SJSA1 (cell line): ENCODE measurements at places on chromosomes 11 and 22. TPM values are rescaled to one million over a fixed set of nuclear protein-coding genes. Genes with fewer than 3 reads are reported as not detected.

GRCh38 chr11:28736256-28736655 lies 628.1 kb downstream of the METTL15 start:
- H3K4me3 ChIP-seq, result no peak overlapping the region
- peaks cover 19% of the 10 kb centered on the region for H3K4me1 ChIP-seq
- no peaks in the 10 kb centered on the region for H3K36me3 ChIP-seq
- no peaks in the 10 kb centered on the region for H3K27me3 ChIP-seq

DNA sequence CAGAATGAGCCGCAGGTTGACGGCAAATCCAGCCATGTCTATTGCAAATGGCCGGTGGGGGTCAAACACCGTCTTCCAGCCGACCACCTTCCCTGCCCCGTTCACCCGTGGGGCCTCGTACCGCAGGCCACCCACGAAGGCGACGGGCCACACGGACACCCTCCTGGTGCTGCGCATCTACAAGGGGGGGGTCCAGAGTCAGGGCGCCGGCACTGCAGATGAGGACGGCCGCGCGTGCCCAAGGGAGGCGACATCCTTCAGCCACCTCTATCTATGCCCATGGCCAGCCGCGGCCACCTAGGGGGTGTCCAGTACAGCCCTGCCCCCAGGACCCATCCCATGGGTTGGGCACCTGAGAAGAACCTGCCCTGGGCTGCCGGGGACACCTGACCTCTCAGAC lies 29.2 kb downstream of the B3GAT1 start:
- H3K36me3 ChIP-seq, result no peaks in the 10 kb centered on the region
- DNase-seq, result no peak
- no peaks in the 10 kb centered on the region for H3K4me1 ChIP-seq
- no peaks in the 10 kb centered on the region for H3K27me3 ChIP-seq
- H3K4me3 ChIP-seq, result no peak overlapping the region

GRCh38 chr22:41482319-41482935 lies 13.5 kb downstream of the ACO2 start:
- peaks cover 5% of the 10 kb centered on the region for H3K36me3 ChIP-seq
- H3K4me3 ChIP-seq, result no peak overlapping the region
- no peaks in the 10 kb centered on the region for H3K27me3 ChIP-seq
- DNase-seq, result no peak
- H3K4me1 ChIP-seq, result peaks cover 32% of the 10 kb centered on the region

DNA sequence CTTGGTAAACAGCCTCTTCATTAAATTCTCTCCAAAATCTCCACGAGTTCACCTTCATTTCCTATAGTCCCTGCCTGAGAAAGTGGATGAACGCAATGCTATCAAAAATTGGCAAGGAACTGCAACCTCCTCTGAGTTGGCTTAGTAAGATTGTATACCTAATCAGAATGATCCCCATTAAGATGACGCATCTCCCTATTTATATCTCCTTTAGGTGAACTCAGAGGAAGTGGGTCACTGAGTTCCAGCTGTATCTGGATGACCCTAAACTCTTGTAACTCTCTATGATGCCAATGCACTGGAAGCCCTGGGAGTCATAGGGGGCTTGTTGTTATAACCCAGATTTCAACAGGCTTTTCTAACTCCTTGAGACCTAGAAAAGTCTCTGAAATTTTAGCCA lies 48.2 kb downstream of the OR10A6 start:
- H3K36me3 ChIP-seq, result no peaks in the 10 kb centered on the region
- no peak overlapping the region for H3K4me3 ChIP-seq
- DNase-seq, result no peak
- no peaks in the 10 kb centered on the region for H3K4me1 ChIP-seq
- H3K27ac ChIP-seq, result no peak overlapping the region
- no peaks in the 10 kb centered on the region for H3K27me3 ChIP-seq

DNA sequence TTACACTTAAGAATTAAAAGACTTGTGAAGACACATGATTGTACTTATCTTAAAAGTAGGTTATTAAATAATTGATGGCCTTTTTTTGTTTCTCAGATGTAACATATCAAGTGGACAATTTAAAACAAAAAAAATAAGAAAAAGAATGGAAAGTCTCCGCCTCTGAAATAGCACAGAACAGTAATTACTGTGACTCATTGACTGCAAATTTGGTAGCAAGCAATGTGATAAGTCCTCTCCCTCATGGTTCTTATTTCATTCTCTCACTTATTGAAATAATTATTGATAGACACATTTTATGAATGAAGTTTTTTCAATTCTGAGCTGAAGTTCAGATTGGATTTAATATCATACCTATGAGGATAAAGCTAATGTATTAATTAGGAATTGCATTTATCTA lies 717.9 kb upstream of the LUZP2 start:
- H3K4me3 ChIP-seq, result no peak overlapping the region
- no peaks in the 10 kb centered on the region for H3K27me3 ChIP-seq
- no peak overlapping the region for H3K27ac ChIP-seq

DNA sequence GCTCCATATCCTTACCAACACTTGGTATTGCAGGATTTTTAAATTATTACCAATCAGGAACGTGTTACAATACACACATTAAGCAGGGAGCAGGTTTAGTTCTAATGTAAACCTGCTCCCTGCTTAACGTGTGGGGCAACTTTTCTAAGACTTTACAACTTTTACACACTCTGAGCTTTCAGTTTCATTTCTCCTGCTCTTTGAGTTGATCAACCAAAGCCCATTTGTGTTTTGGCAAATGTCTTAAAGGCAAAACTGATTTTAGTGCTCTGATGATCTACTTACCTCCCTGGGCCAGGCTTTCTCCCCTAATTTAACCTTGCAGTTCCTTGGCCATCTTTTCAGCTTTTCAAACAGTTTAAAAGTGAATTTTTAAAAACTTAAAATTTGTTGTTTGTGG lies 70.9 kb downstream of the ZBTB44 start:
- H3K4me3 ChIP-seq, result no peak overlapping the region
- no peaks in the 10 kb centered on the region for H3K27me3 ChIP-seq
- DNase-seq, result no peak

GRCh38 chr11:8080069-8080670 lies 841 bp upstream of the TUB start:
- no peak overlapping the region for H3K27ac ChIP-seq
- H3K27me3 ChIP-seq, result no peaks in the 10 kb centered on the region
- H3K36me3 ChIP-seq, result no peaks in the 10 kb centered on the region
- H3K4me3 ChIP-seq, result no peak overlapping the region

GRCh38 chr11:93952082-93952780 lies 68.9 kb upstream of the HEPHL1 start:
- DNase-seq, result no peak
- H3K36me3 ChIP-seq, result no peaks in the 10 kb centered on the region
- no peak overlapping the region for H3K27ac ChIP-seq
- no peak overlapping the region for H3K4me3 ChIP-seq

DNA sequence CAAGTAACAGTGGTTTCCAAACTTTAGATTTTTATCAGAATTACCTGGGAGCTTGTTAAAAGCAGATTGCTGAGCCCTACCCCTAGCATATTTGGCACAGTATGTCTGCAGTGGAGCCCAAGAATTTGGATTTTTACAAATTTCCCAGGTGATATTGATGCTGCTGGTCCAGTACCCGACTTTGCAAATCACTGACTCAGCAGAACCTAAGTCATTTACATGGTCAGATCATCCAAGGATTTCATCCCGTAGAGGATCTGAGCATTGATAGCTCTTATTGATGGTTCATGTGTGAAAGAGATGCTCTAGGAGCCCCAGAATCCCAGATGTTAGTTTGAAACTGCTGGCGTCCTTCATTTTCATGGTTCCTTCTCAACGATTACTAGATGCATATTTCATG lies 6.0 kb downstream of the C11orf97 start:
- no peak for DNase-seq
- H3K4me3 ChIP-seq, result no peak overlapping the region
- H3K27ac ChIP-seq, result no peak overlapping the region
- H3K4me1 ChIP-seq, result no peaks in the 10 kb centered on the region
- no peaks in the 10 kb centered on the region for H3K36me3 ChIP-seq
- H3K27me3 ChIP-seq, result no peaks in the 10 kb centered on the region

- no peaks in the 10 kb centered on the region for H3K4me1 ChIP-seq
- no peak overlapping the region for H3K27ac ChIP-seq
- no peak for DNase-seq
- H3K4me3 ChIP-seq, result no peak overlapping the region
- no peaks in the 10 kb centered on the region for H3K36me3 ChIP-seq
Measured at GRCh38 chr11:2498750-2499149, 53.9 kb downstream of the KCNQ1 start.

DNA sequence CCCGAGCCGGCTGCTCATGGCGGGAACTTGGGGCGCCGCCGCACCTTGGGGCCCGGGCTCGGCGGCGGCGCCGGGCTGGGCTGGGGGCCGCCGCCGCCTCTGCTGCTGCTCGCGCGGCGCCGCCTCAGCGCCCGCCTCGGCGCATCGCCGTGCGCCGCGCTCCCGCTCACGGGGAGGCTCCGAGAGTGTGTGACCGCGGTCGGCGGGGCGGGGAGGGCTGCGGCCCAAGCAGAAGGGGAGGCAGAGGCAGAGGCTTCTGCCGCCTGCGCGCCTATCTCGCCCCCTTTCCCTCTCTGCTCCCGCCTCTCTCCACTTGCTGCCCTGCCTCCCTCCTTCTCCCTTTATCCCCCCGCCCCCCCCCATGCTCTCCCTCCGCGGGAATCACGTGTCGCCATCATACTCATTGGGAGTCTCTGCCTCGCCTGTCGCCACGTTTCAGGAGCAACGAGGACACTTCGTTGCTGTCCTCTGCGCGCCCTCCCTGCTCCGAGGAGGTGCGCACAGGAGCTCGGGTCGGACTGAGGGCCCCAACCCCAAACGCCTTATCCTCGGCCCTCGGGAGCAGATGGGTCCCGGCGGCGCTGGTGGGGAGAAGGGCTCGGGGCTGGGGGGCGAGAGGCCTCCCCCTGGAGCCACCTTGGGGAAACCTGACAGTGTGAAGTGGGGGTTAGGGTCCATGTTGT lies at the start of gene GUCY1A2:
GUCY1A2 (minus strand) TSS at position 258 of the 683 bp plus-strand sequence. CDS start 421 bp downstream, outside the sequence.
- H3K27me3 ChIP-seq, result no peaks in the 10 kb centered on the region
- H3K27ac ChIP-seq, result no peak within 1 kb of the TSS
- peak; percentile 23 for DNase-seq
- H3K4me1 ChIP-seq, result peaks cover 5% of the 10 kb centered on the region

- H3K36me3 ChIP-seq, result no peaks in the 10 kb centered on the region
- H3K27ac ChIP-seq, result no peak overlapping the region
- 0 out of 2 replicates have a peak, but pooled peaks cover 3% of the 10 kb centered on the region for H3K27me3 ChIP-seq
- H3K4me3 ChIP-seq, result no peak overlapping the region
- DNase-seq, result no peak
- no peaks in the 10 kb centered on the region for H3K4me1 ChIP-seq
Measured at GRCh38 chr11:57150454-57150917, 31.3 kb upstream of the LRRC55 start.

DNA sequence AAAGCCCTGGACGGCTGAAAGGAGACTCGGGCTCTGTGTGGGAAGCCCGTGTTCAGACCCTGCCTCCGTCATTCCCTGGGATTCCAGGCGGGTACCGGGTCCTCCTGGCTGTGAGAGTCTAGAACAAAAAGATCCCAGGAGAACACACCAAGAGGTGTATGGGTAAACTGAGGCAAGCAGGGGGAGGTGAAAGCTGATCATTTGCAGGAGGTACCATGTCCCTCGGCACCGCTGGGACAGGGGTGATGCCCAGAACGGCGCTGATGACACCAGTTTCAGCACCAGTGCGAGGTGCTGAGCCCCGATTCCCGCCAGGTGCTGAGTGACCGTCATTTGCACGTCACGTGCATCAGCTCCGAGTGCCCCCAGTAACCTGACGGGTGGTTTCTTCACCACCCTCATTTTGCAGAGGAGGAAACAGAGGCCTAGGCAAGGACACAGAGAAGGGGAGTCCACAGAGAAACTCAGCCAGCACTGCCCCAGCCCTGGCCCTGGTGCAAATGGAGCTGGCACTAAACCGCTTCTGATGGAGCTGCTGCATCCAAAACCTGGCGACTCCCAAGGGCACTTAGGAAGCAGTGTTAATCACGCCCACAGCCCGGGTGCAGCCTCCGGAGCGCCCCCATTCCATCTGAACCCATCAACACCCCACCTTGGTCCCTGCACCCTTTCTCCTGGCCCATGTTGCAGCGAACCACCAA lies 16.8 kb downstream of the MACROD1 start:
- H3K27me3 ChIP-seq, result no peaks in the 10 kb centered on the region
- H3K36me3 ChIP-seq, result no peaks in the 10 kb centered on the region
- H3K4me3 ChIP-seq, result no peak overlapping the region
- no peak overlapping the region for H3K27ac ChIP-seq
- no peak for DNase-seq
- peaks cover 10% of the 10 kb centered on the region for H3K4me1 ChIP-seq

DNA sequence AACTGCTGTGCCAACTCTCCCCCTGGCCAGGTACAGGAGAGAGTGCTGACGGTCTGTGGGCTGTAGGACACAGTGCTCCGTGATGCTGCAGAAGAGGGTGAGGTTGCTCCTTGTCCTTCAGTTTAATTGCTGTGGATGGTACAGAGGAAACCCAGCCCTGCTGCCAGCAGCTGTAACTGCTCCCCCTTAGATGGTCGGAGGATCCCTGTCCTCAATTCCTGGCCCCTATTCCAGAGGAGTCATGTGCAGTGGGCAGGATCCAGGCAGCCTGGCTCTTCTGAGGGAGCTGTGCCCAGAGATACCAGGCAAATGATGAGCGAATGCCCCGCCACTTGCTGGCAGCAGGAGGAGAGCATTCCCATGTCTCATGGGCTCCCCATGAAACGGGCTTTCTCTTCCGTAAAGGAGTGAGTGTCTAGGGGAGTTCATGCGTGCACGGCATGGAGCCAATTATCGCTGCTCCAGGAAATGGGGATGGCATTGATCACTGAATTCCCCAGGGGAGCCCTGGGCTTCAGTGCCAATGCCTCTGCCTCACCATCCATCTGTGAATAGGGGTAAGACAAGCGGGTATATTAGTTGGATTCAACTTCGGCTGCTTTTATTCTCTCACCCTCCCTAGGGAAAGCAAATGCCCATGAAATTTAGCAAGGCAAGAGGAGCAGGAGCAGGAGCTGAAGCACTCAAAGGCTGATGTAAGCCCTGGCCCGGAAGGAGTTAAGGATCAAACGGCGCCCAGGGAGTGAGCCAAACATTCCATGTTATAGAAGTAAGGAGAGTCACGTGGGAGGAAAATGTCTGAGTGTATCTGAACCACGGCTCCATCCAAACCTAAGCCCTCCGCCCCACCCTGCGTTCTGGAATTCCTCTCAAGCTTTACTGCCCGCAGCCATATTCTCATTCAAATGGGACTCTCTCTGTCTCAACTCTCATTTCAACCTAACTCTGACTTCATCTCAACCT lies 51.0 kb upstream of the CSNK2A3 start:
- no peaks in the 10 kb centered on the region for H3K4me1 ChIP-seq
- H3K27ac ChIP-seq, result no peak overlapping the region
- no peaks in the 10 kb centered on the region for H3K27me3 ChIP-seq
- no peaks in the 10 kb centered on the region for H3K36me3 ChIP-seq
- DNase-seq, result no peak
- no peak overlapping the region for H3K4me3 ChIP-seq

GRCh38 chr11:34620820-34621792 lies at the start of gene EHF:
TSS of gene EHF (plus strand) at chr11:34621093. CDS start at chr11:34642631, 21,538 bp downstream.
- no peaks in the 10 kb centered on the region for H3K36me3 ChIP-seq
- H3K4me1 ChIP-seq, result peaks cover 12% of the 10 kb centered on the region
- H3K4me3 ChIP-seq, result no peak within 1 kb of the TSS
- no peaks in the 10 kb centered on the region for H3K27me3 ChIP-seq
- DNase-seq, result no peak
- H3K27ac ChIP-seq, result no peak within 1 kb of the TSS

- H3K27me3 ChIP-seq, result no peaks in the 10 kb centered on the region
- no peak overlapping the region for H3K4me3 ChIP-seq
Measured at GRCh38 chr11:68383976-68384501, 71.6 kb downstream of the LRP5 start.

GRCh38 chr11:120027546-120028180 lies 110.2 kb downstream of the TRIM29 start:
- no peaks in the 10 kb centered on the region for H3K36me3 ChIP-seq
- H3K27ac ChIP-seq, result no peak overlapping the region
- DNase-seq, result no peak

The SYT13 gene
- total RNA-seq, result not detected in 2 replicates

The C11orf91 gene
- not detected in 2 replicates for total RNA-seq

The C22orf42 gene
- total RNA-seq, result not detected in 2 replicates

The MAP6 gene
- 0.13 TPM in 1 of 2 replicates, not detected in the other for total RNA-seq

The GLB1L2 gene
- not detected in 2 replicates for total RNA-seq

The USH1C gene
- not detected in 2 replicates for total RNA-seq

The EHBP1L1 gene
- total RNA-seq, result 103 and 107 TPM in 2 replicates
